ENCODE measurements at places on chromosomes 3 and 15.

DNA sequence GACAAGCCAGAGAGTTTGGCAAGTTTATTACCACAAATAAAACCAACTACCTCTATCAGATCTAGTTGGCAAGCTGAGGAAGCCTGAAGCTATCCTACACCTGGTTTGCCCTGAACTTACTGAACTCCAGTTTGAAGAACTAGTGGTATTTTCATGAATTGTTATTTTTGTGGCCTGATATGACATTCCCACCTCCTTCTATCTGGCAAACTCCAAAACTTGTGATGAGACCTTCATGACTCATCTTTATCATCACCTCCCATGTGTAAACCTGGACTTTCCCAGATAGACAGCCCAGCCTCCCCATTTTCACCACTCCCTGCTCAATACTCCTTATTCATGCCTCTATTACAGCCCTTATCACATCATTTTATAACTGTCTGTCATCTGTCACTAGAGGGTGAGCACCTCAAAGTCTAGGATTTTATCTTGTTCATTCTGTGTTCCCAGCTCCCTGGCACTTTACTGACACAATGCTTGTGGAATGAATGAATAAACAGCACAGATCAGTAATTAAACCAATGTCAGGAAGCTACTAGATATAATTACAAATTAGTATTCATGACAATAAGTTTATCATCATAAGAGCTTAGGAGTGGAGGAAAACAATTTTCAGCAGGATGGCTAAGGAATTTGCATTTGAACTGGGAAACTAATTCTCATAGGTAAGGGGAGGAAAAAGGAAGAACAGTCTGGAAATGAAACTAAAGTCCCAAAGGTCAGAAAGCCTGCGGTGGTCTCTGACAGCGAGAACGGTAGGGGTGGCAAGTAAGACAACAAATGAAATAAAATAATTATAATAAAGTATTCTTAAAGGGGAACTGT lies 13.2 kb upstream of the TRANK1 start:
- no peak for DNase-seq

DNA sequence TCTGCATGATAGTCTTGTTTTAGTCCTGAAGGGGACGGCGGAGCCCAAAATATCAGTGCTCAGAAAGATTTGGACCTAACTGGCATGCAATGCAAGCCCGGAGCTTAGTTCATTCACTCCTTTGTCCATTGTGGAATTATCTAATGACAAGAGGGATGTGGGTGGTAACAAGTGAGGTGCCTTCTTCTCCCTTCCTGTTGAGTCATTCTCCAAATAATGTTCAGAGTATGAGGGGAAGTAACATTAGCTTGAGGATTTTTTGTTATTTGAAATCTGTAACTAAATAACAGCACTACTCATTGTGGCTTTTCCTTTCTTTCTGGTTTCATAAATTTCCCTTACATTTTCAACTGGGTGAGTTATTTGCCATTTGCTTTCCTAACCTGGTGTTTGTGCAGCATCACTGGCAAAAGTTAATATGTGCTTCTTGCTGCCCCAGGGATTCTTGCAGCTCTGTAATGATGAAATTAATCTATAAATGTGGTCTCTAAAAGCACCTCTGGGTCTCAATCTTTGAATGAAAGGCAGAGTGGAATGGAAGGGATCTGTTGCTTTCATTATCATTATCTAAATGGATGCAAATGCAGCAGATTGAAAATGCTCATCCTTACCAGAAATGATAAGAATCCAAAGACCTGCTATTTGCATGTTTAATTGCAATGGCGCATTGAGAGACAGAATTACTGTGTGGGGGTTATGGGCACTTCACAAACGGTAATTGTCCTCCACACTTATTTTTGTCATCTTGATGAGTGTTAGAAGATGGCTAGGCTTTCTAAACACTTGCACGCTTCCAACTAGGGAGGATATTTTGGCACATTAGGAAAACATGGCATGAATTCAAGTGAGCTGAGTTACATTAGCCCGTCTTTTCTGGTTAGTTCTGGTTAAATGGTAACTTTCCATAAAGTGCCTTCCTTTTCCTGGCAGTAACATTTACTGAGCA lies 89.9 kb upstream of the MITF start:
- DNase-seq = peak; percentile 31

- no peak for DNase-seq
These were observed 217.3 kb downstream of the GREM1 start for GRCh38 chr15:32935139-32935538.

DNA sequence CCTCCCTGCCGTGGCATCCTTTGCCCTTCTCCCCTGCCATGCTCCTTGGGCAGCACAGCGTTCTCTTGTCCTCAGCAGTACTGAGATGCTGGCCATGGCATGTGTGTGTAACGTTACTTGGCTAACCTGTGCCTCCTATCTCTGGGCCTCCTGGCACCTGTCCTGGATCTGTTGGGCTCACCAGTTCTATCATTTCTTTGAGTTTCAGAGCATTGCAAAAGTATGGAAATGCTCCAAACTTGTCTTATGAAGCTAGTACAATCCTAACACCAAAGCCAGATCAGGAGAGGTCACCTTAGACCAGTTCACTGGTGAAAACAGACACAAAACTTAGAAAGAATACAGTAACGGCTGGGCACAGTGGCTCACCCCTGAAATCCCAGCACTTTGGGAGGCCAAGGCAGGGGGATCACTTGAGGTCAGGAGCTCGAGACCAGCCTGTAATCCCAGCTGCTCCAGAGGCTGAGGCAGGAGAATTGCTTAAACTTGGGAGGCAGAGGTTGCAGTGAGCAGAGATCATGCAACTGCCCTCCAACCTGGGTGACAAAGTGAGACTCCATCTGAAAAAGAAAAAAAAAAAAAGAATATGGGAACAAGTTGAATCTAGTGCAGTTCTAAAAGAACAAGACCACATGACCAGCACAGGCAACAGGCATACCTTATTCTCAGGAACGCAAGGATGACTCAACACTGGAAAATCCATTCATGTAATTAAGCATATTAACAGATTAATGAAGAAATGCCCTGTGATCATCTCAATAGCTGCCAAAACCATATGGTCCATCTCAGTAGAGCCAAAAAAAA lies 62.4 kb upstream of the TRPM1 start:
- DNase-seq = no peak

DNA sequence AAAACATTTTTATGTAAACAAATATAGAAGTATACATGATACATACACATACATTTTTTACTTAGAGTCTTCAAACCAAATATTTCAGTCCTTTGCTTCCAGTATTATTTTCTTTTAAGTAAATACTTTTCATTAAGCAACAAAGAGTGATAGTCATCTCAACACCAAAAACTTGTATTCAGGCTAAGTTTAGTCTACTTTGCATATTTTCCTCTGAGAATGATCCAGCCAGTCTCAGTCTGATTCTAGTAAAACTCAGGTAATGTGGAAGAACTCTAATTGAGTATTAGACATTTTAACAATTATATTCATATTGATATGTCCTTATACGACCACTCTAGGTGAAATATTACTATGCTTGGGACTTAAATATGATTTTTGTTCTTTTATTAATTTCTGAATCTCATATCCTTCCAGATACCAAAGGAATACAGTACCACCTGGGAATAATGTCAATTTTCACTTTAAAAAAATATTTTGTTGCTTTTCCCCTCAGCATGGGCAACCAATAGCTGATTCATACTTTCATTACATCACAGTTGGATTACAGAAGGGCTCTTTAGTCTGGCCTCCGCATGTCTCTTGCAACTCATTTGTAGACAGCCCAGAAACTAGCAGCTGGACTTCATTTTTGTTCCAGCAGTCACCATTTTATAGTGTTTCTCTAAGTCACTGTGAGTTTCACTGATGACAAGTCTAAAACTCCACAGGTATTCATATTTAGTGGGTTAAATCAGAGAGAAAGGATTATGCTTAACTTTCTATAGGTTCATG lies 390.4 kb downstream of the ZBTB20 start:
- DNase-seq = no peak

DNA sequence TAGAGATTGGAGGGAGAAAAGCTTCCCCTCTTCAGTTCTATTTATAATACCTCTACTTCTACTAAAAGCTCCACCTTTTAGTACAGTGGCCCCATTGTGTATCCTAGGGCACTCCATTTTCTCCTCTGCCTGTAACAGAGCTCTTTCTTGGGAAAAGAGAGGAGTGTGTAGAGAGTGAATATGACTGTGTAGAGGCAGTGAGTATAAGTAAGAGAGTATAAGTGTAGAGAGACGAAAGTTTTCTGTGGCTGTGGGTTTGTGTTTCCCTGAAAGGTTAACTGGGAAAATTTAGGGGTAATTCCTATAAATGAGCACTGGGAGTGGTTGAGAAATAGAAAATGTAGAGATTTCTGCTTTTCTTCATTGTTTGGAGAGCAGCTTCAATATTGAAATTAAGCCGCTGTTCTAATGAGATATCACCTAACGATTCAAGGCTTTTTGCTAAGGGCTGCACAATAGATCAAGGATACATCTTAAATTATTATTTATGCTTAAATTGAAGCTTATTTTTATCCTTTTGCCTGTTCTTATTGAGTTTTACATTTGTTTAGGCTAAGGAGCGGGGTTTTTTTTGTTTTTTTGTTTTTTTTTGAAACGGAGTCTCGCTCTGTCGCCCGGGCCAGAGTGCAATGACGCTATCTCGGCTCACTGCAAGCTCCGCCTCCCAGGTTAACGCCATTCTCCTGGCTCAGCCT lies 6.9 kb downstream of the IQGAP1 start:
- no peak for DNase-seq

- DNase-seq = peak; percentile 27
These were observed 1.9 kb downstream of the ROBO1 start for GRCh38 chr3:79765911-79766310.

DNA sequence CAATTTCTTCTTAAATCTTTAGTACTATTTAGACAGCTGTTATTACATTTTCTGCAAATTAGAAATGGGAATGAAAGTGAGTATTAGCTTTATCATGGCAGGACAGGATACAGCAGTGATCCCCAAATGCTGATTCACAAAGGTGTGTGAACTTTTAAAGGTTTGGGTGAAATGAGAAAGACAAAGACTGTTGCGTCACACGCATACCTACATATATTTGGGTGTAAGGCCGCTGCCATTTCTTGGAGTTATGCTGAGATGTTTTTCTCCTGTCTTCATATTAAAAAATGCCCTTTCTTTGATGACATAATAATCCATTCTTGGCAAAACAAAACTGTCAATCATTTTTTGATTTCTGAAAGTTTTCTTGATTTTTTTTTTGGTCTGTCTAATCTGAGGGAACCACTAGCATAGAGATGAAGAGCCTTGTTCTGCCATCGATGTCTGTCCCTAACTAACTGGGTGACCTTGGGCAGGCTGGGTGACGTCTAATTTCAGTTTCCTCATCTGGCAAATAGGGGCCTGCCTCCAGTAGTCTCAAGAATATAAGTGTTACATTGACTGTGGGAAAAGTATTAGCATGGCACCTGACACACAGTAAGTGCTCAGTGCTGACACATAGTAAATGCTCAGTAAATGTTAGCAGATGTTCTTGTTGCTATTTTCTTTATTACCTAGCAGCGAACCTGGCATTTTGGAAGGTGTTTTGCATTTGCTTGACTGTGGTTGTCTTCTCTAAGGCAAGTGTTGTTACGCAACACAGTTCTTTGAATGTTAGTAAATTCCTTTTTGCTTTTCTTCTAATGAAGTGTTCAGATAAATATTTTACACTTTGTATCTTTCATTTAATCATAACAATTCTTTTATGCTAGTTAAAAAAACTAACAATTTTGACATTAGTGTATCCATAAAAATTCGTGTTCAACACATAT lies 5.0 kb downstream of the MITF start:
- no peak for DNase-seq

DNA sequence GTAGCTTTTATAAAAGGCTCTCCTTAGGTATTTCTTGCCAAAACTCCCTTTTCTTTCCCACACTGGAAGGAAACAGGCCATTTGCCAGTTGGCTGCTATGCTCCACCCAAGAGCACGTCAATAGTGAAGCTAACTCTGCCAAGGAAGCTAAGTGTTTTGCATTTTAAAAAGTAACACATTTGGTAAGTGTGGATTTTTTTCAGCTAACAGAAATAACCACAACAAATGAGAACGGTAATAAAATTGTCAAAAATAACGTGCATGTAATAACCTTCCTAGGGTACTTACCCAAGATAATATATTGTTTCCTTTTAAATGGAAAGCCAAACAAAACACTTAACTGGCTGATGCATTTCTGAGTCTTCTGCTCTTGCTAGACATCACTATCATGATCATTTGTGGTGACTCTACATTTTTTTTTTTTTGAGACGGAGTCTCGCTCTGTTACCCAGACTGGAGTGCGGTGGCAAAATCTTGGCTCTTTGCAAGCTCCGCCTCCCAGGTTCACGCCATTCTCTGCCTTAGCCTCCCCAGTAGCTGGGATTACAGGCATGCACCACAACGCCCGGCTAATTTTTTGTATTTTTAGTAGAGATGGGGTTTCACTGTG lies 4.6 kb downstream of the DPP8 start:
- DNase-seq = no peak

Data from SK-N-SH (cell line).